ENCODE measurements at places on chromosomes 7 and 10. TPM values are rescaled to one million over a fixed set of nuclear protein-coding genes. Genes with fewer than 3 reads are reported as not detected.
A peak's percentile ranks its signal among the peaks of the same experiment; 100 is the strongest.

DNA sequence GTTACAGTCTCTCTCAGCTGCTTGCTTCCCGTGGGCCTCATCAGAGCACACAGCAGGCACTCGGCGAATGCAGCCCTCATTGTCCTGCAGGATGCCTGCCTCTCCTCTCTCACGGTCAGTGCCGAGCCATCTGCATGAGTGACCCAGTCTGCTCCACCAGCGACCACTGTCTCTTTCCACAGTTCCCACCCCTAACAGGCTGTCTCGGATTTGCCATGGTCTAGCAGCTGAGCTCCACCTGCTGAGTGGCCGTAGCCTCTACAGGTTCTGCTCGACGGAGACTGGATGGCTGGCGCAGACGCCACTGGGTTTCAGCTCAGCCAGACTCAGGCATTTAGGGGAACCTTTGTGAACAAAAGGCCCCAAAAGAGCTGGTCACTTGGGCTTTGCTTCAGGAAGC is 209.4 kb upstream of the FOXK1 start:
- DNase-seq = no peak

GRCh38 chr10:35409094-35409582 is 72.8 kb downstream of the CCNY start:
- no peak for DNase-seq

DNA sequence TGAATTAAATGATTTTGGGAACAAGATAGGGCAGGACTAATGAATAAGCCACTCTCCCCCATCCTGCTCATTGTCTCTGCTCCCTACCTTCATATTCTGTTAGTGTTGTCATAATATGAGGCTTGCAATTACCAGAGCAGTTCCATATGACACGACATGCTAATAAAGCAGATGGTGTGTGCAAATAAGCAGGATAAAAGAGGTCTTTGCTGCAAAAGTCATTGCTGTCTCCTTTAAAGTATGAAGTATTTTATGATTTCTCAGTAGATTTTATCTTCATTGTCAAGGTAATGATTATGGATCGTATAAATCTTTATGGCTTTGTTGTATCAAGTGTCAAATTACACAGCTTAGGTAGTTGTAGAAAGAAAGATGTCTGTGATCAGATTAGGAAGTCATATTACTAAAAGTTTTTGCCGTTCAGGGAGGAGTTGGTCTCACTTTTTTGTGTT is 114.8 kb downstream of the SDK1 start:
- DNase-seq = no peak

DNA sequence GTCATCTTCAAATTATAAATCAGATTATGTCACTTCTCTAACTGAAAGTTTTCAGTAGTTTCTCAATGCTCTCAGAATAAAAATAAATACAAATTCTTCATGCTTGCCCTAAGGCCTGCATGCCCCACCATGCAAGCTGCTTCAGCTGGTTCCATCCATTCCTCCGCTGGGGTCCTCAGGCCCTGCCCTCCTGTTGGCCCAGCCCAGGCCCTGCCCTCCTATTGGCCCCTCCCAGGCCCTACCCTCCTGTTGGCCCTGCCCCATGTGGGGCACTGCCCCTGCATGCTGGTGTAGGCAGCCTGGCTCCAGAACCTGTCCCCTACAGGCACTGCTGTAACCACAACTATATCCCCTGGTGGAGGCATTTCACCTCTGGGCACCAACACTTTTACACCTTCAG is 109.3 kb upstream of the TCERG1L start:
- DNase-seq = no peak

- peak; percentile 53 for DNase-seq
Measured at GRCh38 chr7:110719741-110720140, 371.2 kb upstream of the LRRN3 start.

- DNase-seq = no peak
Measured at GRCh38 chr7:92809397-92809759, 27.0 kb downstream of the CDK6 start.

DNA sequence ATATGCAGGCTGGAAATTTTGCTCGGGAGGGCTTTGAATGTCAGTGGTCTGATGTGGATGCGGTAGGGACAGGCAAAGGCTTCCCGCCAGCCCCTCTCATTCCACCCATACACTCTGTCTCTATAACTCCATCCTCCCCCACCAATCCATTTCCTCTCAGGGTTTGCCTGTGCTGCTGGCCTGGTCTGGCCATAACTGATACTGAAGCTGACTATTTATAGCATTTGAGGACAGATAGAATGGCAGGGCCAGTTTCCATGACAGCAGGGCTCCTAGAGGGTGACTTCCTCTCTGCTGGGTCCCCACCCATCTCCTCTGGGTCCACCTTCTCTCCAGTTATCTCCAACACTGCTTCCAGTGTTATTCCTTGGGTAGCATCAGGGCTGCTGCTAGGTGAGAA is 6.6 kb upstream of the PDLIM1 start:
- DNase-seq = no peak

- no peak for DNase-seq
Measured at GRCh38 chr7:91519241-91520158, 255.3 kb downstream of the FZD1 start.

GRCh38 chr10:3951993-3952392 is 167.0 kb upstream of the KLF6 start:
- DNase-seq = no peak

GRCh38 chr10:44947371-44948152 is 12.0 kb upstream of the RASSF4 start:
- no peak for DNase-seq

GRCh38 chr7:26044320-26044719 is 107.7 kb upstream of the NFE2L3 start:
- no peak for DNase-seq

The PITX3 gene
- total RNA-seq = 1.6 TPM

The TFR2 gene
- 3.7 TPM for total RNA-seq

The PRPS1L1 gene
- not detected for total RNA-seq

The MMP21 gene
- total RNA-seq = 0.40 TPM

The EPHB6 gene
- total RNA-seq = 20.3 TPM

The CNTNAP2 gene
- 41.3 TPM for total RNA-seq

The ARF5 gene
- total RNA-seq = 105 TPM

The TMEM72 gene
- total RNA-seq = 0.99 TPM

The AKR1C4 gene
- total RNA-seq = not detected

The SEMA3D gene
- 35.7 TPM for total RNA-seq

Data from spinal cord (tissue), 10 donors.